ENCODE measurements at places on chromosomes 4 and X.
A peak's percentile ranks its signal among the peaks of the same experiment; 100 is the strongest.

GRCh38 chr4:147833254-147833653 is 101.4 kb downstream of the ARHGAP10 start:
- DNase-seq: no peak

DNA sequence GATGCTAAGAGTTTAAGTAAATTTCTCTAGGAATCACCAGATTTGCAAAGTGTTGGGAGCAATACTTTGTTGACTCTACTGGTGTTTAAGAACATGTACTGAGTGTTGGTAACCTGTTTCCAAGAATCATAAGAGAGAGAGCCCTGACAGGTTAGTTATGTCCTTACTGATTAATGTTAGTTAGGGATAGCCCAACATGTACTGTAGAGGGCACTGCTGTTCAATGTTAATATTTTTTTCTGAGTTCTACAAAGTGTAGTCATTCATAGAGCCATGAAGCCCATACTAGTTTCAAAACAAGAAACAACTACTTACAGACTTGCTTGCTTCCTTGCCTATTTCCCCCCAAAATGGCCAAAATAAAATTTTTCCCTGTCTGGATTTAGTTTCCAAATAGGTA is 11.9 kb downstream of the TMPRSS11D start:
- no peak for DNase-seq

GRCh38 chrX:1420371-1420770 is 28.5 kb upstream of the SLC25A6 start:
- DNase-seq: no peak

DNA sequence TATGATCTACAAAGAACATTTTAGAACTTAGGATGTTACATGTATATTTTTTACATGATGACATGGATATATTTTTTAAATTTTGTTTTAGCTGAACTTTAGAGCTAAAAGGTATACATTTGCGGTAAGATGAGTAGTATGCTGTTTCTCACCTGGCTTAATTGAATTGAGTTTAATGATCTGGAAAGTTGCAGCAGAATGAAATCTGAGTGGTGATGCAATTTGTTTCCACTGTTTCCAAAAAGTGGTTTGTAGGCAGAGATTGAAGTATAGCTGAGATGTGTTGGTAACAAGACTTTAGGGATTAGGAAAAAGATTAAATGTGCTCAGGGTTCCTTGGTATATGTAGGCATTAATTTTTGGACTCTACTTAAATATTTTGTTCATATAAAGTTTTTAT is 68.1 kb downstream of the HPF1 start:
- DNase-seq: no peak

GRCh38 chr4:69710580-69710979 is 49.8 kb downstream of the SULT1B1 start:
- no peak for DNase-seq

DNA sequence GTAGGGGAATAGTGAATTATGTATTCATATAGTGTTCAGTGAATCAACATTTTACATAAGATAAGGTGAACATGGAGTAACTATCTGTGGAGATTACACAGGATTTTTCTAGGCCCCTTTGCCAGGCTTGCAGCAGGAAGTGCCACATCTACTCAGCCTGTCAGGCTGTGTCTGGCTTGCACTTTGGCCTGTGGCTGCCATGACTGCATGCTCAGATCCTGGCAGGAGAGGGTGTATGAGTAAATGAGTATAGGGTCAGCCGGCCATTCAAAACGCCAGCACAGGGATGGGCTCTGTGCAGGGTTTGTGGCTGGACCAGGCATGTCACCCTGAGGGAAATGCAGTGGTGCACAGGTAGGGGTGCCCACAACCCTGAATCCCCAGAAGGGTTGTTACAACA is 51.9 kb downstream of the UBQLN2 start:
- no peak for DNase-seq

GRCh38 chrX:2705046-2705832 is 14.1 kb downstream of the CD99 start:
- no peak for DNase-seq

GRCh38 chr4:165667969-165668368 is 205.1 kb upstream of the TLL1 start:
- DNase-seq: no peak

GRCh38 chr4:5931526-5931925 is 38.6 kb upstream of the CRMP1 start:
- no peak for DNase-seq

GRCh38 chrX:110304371-110304770 is 13.5 kb downstream of the AMMECR1 start:
- DNase-seq: no peak

GRCh38 chrX:119481323-119481801 is 13.1 kb downstream of the SLC25A5 start:
- peak; percentile 46 for DNase-seq

- no peak for DNase-seq
Observed at GRCh38 chr4:181968371-181968770, 274.8 kb upstream of the TENM3 start.

GRCh38 chrX:19569121-19569805 is 54.0 kb upstream of the MAP3K15 start:
- no peak for DNase-seq

GRCh38 chr4:153643406-153644383 is 40.4 kb upstream of the TLR2 start:
- DNase-seq: no peak

GRCh38 chr4:176156656-176157055 is 38.7 kb downstream of the SPATA4 start:
- DNase-seq: no peak

DNA sequence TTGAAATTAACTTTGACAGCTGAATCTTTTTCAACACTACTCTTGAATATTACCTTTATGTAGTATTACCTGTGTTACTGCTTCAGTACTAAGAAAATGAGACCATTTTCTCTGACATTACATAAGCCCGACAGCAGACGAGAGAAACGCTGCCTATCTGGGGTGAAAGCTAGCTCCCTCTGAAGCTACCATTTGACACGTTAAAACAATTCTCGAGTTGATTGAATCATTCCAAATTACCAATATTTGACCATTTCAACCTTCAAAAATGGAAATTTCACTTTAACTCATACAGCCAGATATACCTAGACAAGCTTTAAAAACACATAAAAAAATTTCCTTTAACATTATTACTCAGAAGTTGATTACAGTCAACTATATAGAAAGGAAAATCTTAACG is 836 bp downstream of the GPM6A start:
- DNase-seq: no peak

GRCh38 chrX:19625612-19626011 is 110.3 kb upstream of the MAP3K15 start:
- no peak for DNase-seq

DNA sequence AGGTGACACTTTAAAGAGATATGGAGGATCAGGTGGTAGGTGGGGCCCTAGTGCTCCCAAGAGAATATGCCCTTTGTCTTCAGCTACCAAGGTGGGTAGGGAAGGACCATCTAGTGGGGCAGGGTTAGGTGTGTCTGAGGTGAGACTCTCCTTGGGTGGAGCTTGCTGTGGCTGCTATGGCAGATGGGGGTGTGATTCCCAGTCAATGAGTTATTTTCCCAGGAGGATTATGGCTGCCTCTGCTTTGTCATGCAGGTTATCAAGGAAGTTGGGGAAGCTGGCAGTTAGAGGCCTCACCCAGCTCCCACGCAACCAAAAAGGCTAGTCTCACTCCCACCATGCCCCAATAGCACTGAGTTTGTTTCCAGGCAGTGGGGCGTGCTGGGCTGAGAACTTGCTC is 18.0 kb upstream of the SPIN2A start:
- no peak for DNase-seq

DNA sequence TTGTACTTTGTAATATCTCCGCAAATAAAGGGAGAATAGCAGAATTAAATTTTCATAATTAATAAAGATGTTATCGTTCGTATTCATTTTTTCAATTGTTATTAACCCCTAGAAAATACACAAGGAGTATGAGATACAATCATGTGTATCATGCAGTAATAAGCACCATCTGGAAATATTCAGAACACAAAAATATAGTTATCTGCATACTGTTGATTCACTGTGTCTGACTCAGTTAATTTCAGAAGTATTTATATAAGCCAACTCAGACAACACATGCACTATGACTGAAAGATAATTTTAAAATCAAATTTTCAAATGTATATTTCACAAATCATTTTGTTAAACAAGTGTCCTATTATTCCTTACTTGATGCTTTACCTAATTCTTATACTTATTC is 1954.8 kb downstream of the ARAP2 start:
- no peak for DNase-seq

DNA sequence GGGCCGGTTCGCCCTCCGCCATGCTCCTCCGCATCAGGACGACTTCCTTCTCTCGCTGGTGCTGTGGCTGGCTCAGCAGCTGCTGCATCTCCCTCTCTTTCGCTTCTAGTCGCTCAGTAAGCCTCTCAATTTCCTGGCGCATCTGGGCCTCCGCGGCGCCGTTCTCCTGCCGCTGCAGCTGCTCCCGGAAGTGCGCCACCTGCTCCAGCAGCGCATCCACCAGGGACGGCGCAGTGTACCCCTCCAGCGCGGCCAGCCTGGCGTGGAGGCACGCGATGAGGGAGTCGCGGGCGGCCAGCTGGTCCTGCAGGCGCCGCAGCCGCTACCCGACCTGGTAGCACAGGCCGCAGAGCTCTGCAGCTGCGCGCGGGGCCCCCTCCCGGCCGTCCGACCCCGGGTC is 97.4 kb upstream of the MED14 start:
- no peak for DNase-seq

- DNase-seq: no peak
Observed at GRCh38 chrX:138026211-138026610, 460.3 kb downstream of the ZIC3 start.

- DNase-seq: peak; percentile 55
Observed at GRCh38 chr4:7194251-7195140, 2.2 kb downstream of the SORCS2 start.

GRCh38 chrX:109655502-109656201 is 30.7 kb upstream of the KCNE5 start:
- DNase-seq: no peak

- peak; percentile 30 for DNase-seq
Observed at GRCh38 chrX:49155243-49155899, 7.2 kb upstream of the MAGIX start.

GRCh38 chrX:82370978-82371646 is 1137.0 kb upstream of the POU3F4 start:
- DNase-seq: no peak

DNA sequence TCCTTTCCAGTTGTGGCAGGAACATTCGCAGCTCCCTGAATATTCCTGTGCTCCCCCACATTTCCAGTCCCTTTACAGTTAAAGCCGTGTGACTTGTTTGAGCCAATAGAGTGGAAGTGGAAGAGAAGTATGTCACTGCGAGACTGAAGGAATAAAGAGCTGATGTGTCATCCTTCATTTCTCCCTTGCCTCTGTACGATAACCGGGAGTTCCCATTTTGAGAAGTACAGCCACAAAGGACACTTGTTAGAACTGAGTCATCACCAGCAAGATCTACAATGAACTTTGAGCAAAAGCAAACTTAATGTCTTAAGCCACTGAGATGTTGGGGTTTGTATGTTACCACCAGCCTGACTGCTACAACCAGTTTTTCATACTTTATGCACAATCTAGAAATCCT is 92.3 kb downstream of the SPRY1 start:
- peak; percentile 23 for DNase-seq

- no peak for DNase-seq
Observed at GRCh38 chr4:126172126-126172525, 857.4 kb downstream of the FAT4 start.

GRCh38 chrX:15873566-15873965 is 19.0 kb upstream of the AP1S2 start:
- DNase-seq: peak; percentile 59

- no peak for DNase-seq
Observed at GRCh38 chr4:61663310-61663709, 463.2 kb downstream of the ADGRL3 start.

GRCh38 chrX:96611619-96612362 is 72.9 kb upstream of the DIAPH2 start:
- DNase-seq: no peak

GRCh38 chr4:32180086-32180485 is 1459.9 kb downstream of the PCDH7 start:
- no peak for DNase-seq
